Iris pigment epithelial cell (primary cell): ENCODE measurements at places on chromosomes 7 and 10.
A peak's percentile ranks its signal among the peaks of the same experiment; 100 is the strongest.

- DNase-seq, result no peak
Measured at GRCh38 chr7:118615-119391, 73.6 kb upstream of the FAM20C start.

DNA sequence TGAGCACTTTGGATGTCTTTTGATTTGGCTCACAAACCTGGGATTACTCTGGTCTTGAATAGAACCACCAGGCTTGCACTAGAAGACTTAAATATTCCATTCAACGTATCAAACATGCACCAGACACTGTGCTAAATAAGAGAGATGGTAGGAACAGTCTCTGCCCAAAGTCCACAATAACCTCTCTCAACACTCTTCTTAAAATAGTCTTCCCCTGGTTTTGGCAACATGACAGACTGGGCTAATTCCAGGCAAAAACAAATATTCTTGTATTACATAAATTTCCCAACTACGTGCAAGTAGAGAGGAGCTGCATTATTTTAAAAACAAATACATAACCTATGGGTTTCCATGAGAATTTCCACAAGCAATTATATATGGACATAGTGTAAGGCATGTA, 64.8 kb upstream of the PAPSS2 start:
- DNase-seq, result no peak

DNA sequence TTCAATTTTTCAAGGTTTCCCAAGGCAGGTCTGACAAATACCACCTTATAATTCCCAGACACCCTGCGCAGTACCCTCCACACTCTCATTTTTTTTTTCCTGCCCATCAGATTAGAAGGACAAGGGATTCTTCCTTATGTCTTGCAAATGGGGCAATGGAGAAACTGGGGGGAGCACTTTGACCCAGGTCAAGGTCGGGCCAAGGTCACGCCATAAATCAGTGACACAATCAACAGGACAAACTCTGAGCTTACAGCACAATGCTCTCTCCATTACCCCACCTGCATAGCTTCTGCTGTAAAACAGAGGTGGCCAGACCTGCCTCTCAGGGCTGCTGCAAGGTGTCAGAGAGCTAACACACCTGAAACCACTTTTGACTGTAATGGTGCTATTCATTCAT, 254.4 kb upstream of the ZMIZ1 start:
- no peak for DNase-seq

DNA sequence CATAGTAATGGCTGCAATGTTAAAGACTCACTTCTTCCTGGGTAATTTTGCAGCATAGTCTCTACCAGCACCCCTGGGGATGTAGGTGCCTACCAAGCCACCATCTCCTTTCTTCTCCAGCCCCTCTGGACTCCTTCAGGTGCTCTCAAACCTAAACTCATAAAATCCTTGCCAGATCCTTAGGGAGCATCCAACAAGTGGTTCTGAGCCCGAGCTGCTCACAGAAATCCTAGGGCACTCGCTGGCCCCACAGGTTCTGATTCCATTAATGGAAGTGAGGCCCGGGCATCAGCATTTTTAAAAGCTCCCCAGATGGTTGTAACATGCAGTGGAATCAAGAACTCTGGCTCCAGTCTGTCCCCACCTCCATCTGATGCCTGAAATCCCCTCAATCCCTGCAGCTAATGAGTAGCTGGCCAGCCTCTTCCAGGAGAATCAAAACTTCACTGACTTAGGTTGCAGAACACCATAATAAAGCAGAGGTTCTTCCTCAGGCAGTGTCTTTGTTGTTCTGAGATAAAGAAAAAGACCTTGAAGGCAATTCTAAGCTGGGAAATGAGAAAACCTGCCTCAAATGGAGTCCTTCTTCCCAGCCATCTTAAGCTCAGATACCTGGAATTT, 336.8 kb downstream of the KCNMA1 start:
- DNase-seq, result no peak

- no peak for DNase-seq
Measured at GRCh38 chr10:120612756-120613155, 155.7 kb downstream of the PLPP4 start.

DNA sequence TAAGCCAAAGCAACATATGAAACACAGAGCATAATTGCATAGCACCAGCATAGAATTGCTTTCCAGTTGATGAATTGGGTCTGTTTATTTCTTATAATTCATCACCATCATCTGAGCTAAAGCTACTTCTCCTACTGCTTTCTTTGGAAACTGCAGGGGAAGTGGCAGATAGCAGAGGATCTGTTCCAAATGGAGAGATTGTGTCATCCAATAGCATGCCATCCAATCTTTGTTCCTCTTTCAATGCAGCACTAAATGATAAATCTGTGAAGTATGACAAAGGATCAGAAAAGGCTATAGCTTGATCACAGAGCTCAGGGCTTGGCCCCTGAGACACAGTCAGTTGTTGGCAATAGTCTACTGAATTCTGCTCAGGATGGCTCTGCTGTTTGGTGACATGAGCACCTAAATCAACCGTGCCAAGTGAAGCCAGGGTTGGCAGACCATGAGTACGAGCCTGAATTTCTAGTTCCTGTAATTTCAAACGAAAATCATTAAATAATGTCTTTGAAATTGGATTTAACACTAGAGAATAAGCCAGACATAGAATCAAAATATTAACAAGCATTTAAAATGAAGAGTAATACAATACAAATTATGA, 90.0 kb downstream of the TFEC start:
- DNase-seq, result no peak

DNA sequence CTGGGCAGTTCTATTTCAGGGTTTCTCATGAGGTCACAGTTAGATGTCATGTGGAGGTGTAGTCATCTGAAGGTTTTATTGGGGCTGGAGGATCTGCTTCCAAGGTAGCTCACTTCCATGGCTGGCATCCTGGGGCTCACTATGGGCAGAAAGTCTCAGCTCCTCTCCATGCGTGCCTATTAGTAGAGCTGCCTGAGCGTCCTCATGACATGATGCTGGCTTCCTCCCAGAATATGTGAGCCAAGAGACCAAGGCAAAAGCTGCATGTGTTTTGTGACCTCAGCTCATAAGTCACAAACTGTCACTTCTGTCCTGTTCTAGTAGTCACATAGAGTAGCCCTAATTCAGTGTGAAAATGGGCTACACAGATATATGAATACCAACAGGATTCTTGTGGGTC, 524.4 kb downstream of the SUGCT start:
- DNase-seq, result no peak

- no peak for DNase-seq
Measured at GRCh38 chr10:124696446-124697392, 47.5 kb downstream of the FAM53B start.

DNA sequence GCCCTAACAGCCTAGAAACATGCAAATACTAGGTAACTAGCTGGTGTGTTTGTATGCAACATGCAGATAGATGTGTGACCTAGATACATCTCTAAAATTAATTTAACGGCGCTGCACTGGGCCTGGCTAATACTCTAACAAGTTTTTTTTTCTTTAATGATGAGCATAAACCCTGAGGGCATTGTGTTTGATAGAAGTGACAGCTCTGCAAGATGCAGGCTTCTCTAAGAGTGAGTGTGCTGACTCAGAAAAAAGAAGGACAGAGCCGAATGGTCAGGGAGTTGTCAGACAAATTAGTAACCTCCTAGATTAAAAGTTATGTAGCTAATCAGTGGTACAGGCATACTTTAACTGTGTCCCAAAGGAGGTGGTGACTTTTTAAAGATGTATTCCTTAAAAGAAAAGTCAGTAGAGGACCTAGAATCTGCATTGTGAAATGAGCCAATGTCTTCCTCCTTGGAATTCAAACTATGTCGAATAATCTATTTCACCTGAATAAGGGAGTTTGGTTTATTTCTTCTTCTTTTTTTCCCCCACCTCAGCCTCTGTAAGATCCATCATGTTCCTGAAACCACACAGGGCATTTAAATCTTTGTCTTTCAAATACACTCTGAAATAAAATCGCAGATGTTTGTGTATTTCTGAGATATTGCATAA, 315.1 kb downstream of the GFRA1 start:
- no peak for DNase-seq

DNA sequence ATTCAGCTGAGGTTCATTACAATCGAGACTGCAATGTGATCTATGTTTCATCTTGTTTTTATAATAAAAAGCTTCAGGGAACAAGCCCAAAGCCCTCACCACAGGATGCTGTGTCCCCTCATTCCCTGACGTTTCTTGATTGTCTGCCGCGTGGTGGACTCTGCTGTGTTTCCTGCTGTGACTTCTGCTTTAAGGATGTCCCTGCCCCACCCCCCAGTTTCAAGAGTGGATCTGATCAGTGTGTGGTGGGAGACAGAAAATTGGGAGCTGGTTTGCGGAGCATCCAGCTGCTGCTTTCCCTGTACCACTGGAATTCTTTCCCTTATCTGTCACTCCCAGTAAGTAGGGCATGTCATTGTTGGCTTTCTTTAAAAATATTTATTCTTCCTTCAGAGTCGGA, 86.2 kb downstream of the CREM start:
- no peak for DNase-seq

GRCh38 chr7:102261451-102261850, 25.2 kb upstream of the SH2B2 start:
- DNase-seq, result no peak

DNA sequence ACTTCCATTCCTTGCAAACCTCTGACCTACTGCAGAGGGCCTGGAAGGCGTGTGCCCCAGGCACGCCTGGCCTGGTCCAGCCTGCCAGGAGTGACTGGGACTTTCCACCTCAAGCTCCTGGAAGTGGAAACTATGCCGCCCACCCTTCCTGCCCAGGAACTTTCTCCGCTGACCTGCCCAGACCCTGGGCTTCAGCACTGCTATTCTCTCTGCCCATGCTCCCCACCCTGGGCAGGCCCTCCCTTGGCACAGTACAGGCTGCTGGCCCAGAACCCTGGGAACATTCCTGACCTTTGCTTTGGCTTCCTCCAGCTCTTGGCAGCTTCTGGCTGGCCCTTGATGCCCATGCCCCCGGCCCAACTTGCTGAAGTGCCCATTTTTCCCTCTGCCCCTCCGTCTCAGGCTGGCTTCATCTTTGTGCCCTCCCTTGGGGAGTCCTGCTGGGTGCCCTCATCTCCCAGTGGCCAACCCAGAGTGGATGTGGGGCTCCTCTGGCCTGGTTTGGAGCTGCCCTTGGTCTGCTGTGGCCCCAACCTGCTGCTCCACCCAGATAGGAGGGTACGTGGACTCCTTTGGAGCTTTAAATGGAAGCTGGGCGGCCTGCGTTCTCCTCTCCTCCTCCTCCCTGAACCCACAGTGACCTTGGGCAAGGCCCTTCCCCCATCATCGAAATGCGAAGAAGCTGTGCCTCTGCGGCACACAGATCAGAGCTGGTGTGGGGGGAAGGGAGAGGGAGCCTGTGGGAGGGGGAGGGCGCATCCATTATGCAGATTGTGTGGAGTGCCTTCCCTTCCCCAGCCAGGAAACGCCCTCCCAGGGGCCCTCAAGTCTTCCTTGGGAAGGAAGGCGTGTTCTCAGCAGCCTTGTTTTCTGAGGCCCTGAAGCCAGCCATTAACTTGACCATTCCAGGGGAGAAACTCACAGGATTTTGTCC, 3.4 kb downstream of the MMRN2 start:
- peak; percentile 64 for DNase-seq

DNA sequence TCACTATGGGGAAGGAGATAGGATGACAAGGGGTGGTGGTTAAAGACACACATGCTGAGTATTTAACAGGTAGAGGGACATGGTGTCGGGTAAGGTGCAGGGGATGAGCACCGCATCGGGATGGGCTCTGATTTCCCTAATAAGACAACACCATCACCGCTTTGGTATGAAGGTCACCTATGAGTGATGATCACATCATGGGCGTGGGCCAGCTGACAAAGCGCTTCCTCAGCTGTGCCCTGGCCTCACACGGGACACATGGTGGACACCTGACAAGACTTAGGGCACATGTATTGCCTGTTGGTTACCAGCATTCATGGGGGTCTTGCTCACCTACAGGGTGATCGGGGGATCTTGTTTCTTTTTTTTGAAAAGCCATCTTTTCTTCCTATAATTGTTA, 12.8 kb downstream of the C7orf57 start:
- no peak for DNase-seq

- DNase-seq, result no peak
Measured at GRCh38 chr7:55975988-55976633, 11.7 kb downstream of the NIPSNAP2 start.

- no peak for DNase-seq
Measured at GRCh38 chr10:76523791-76524351, 1092.4 kb downstream of the LRMDA start.

- no peak for DNase-seq
Measured at GRCh38 chr10:12444981-12445700, 95.8 kb downstream of the CAMK1D start.

GRCh38 chr10:129467359-129468064, 471 bp downstream of the MGMT start:
- DNase-seq, result peak; percentile 2

DNA sequence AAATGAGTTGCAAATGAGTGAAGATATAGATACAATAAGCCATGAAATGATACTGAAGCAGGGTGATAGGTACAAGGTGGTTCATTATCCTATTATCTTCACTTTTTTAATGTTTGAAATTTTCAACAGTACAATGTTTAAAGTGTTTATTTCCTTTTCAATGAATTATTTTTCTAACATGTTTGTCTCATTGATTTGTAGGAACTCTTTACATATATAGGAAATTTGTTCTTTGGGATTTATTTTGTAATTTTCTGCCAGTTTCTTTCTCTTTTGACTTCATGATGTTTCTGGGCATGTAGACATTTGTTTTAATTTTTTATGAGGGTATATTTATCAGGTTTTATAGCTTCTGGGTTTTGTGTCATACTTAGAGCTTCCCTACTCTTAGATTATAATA, 108.9 kb downstream of the EXOC4 start:
- DNase-seq, result no peak

DNA sequence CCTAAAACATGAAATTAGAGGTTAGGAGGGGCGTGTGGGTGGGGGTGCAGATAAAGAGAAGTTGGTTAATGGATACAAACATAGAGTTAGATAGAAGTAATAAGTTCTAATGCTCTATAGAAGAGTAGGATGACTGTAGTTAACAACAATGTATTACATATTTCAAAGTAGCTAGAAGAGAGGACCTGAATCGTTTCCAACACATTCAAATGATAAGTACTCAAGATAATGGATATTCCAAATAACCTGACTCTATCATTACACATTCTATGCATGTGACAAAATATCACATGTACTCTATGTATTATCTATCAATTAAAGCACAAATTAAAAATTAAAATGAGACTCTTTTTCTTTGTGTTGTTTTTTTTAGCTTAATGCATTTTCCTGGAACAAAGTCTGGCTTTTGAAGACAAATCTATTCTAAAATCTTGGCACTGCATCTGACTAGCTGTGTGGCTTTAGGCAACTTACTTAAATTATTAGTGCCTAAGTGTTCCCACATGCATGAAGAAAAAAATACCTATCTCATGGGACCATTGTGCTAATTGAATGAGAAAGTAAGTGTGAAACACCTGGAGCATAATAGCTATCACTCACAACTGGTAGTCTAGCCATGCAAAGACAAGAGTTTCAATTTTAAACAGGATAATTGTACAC, 75.7 kb downstream of the SEMA3C start:
- no peak for DNase-seq

GRCh38 chr7:55409482-55410225, 44.5 kb downstream of the LANCL2 start:
- DNase-seq, result peak; percentile 24

DNA sequence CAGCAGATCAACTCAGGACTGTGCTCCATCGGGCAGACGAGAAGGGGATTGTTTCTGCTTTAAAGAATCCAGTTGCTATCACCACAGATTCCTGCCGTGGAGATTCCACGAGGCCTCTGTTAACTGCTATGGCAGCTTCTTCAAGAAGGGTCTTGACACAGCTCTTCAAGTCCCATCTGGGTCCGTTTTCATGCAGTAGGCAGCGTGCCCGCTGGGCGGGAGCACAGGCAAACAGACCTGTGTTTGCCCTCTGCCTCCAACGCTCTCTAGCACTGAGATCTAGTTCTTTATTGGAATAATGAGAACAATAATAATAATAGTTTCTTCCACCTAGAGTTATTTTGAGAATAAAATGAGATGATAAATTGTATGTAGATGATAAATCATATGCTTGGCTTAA, 127.2 kb upstream of the SP8 start:
- no peak for DNase-seq
